ENCODE measurements at places on chromosomes 7 and 10.
A peak's percentile ranks its signal among the peaks of the same experiment; 100 is the strongest.

- no peak for DNase-seq
Observed at GRCh38 chr10:11068861-11069633, 51.4 kb downstream of the CELF2 start.

GRCh38 chr7:1289666-1290025 lies 57.0 kb downstream of the UNCX start:
- no peak for DNase-seq

DNA sequence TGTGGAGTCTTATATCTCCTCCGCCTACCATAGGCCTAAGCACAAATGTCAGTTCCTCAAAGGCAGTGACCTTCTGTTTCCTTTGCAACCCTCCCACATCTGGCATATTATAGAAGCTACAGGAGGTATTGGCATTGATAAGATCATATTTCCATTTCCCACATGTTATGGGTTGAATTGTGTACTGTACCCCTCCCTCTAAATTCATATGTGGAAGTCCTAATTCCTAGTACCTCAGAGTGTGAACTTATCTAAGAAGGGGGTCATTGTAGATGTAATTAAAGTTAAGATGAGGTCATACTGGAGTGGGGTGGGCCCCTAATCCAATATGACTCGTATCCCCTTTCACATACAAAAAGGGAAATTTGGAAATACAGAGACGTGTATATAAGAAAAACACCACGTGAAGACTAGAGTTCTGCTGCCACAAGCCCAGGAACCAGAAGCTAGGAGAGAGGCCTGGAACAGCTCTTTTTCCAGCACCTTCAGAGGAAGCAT lies 6.1 kb upstream of the LAMB4 start:
- no peak for DNase-seq

DNA sequence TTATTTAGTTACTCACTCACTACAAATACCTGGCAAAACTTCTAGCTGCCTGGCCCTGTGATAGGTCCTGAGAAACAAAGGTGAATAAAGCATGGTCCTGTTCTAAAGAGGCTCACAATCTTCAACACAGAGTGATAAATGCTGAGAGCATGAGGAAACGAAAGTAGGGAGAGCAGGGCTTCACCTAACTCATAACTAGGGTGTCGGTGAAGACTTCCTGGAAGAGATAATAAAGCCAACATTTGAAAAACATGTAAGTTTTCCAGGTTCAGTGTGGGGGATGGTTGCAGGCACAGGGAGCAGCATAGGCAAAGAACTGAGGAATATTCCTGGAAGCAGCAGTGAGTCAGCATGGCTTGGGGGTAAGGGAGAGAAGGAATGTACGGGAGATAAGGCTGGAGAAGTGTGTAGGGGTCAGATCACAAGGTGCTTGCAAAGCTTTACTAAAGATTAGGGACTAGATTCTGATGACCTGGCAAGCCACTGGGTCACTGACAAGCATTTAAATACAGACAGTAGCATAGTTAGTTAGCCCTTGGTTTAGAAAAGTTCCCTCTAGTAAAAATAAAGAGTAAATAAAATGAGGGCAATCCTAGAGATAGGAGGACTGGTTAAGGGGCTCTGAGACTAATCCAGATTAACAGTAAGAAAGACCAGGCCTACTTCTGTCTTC lies 5.1 kb downstream of the KEL start:
- DNase-seq, result no peak

- no peak for DNase-seq
Observed at GRCh38 chr10:5913736-5914135, 23.7 kb downstream of the FBH1 start.

GRCh38 chr10:74026428-74027015 lies 28.6 kb downstream of the VCL start:
- DNase-seq, result no peak

GRCh38 chr7:157831143-157831905 lies 494.5 kb downstream of the DNAJB6 start:
- DNase-seq, result no peak

DNA sequence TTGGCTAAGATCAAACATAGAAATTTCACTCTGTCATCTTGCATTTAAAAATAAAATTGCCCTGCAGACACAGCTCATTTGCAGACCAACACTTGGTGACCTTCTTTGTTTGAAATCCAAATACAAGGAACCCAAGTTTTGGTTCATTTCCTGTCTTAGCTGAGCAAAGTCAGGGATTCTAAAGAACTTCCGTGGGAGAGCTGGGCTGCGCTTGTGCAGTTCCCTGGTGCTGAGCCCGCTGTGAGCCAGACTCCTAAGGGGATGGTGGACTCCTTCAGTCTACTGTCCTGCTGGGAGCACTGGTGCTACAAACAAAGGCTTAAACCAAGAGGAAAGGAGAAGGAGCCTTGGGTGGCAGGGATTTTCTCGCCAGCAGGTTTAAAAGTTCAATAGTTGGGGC lies 60.0 kb downstream of the MYOF start:
- no peak for DNase-seq

GRCh38 chr7:92723943-92724342 lies 112.4 kb downstream of the CDK6 start:
- no peak for DNase-seq

GRCh38 chr7:139618482-139619366 lies 95.2 kb downstream of the CLEC2L start:
- DNase-seq, result peak; percentile 16

- DNase-seq, result peak; percentile 24
Observed at GRCh38 chr7:286266-286665, 3.7 kb upstream of the FOXL3 start.

- DNase-seq, result peak; percentile 84
Observed at GRCh38 chr7:42068554-42069280, 168.3 kb downstream of the GLI3 start.

DNA sequence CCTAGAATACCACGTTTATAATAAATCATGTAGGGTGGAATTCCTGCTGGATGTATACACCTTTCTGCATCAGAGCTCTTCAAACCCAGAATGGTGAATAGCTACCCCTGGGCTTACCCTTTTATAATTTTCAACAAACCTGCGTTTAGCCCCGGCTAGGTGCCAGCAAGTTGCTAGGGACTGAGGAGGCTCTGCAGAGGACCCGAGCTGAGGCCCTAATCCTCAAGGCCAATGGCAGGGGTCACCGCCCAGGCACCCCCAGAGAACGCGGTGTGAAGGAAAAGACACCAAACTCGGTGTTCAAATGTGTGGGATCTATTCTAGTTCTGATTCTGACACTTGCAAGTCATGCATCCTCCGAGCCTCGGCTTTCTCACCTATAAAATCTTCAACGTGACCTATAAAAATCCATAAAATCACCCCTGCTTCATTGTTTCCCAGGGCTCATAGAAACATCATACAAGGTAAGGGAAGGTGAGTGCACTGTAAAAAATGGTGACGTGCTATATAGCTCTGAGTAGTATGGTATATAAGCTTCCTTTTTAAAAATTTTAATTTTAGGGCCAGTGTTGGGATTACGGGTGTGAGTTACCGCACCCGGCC lies 2.5 kb upstream of the ANXA11 start:
- DNase-seq, result no peak

GRCh38 chr10:11165591-11166543 lies 148.2 kb downstream of the CELF2 start:
- DNase-seq, result peak; percentile 76
